Tibial nerve (tissue), 4 donors: ENCODE measurements at places on chromosomes 3 and 15. TPM values are rescaled to one million over a fixed set of nuclear protein-coding genes. Genes with fewer than 3 reads are reported as not detected.

ZIC1 gene
- not detected for total RNA-seq

C2CD4B gene
- total RNA-seq = 1.8 TPM

CCR2 gene
- total RNA-seq = 3.9 TPM

C3orf49 gene
- not detected for total RNA-seq

CKMT1B gene
- total RNA-seq = not detected

AAGAB gene
- total RNA-seq = 23.9 TPM

ADAMTS7 gene
- total RNA-seq = 17.7 TPM

PLCH1 gene
- 7.0 TPM for total RNA-seq

ACTRT3 gene
- 2.3 TPM for total RNA-seq

CHRNA5 gene
- 0.84 TPM for total RNA-seq

PLXND1 gene
- 225 TPM for total RNA-seq
